ENCODE measurements at places on chromosomes 4 and X.

DNA sequence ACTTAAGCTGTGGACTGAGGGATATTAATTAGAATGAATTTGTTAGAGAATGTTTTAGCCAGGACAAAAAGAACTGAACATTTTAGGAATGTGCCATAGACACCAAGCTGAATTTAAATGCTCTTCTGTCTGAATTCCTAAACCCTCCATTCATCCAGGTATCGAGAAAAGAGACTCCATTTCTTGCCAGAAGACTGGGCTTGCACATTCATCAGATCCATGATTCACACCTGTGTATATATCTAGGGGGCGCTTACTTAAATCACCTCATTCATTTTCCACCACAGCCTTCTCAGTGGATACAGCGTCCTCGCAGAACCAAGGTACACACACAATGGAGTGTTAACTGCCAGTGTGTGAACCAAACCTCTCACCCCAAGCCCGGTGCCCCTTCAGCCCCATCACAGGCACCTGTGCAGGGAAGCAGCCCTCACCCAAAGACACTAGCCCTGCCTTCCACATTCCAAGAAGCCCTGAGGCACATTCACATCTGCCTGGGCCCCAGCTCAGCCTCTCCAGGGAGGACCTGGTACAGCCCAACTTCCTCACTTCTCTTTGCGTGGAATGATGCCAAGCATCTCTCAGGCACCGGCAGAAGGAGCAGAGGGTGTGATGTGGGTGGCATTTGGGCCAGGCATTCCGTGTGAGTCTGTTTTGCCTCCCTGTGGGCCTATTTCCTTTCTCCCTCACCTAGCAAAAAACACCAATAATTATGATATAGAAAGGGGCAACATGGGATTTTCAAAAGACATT, 35.6 kb upstream of the C1QTNF7 start:
- DNase-seq = no peak

DNA sequence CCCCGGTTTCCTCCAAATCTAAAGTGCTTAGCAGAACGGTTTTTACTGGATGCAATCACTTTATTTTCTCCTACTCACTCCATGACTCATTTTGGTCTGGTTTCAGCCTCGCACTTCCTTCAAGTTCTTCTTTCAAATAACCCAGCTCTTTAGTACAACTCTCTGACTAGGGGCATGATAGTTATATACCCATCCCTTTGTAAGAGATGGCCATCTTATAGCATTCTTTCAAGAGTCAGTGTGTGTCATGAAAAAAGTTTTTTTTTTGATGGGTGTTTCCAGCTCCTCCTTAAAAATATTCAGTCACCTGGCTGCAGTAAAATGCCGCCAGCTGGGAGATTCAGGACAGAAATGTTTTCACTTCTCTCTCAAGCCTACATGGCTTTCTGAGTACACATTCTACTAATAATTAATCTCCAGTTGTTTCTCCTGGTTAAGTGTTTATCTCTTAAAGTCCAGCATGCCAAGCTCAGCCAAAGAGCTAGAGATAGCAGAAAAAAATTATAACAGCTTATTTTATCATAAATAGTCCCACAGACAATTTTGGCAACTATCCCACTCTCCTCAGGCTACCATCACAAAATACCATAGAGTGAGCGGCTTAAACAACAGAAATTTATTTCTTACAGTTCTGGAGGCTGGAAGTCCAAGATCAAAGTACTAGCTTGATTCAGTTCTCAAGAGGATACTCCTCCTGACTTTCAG, 139.3 kb downstream of the GASK1B start:
- DNase-seq = peak; percentile 18

- DNase-seq = no peak
Measured at GRCh38 chrX:150504397-150505182, 63.8 kb upstream of the MTM1 start.

GRCh38 chrX:50942471-50942870, 31.9 kb downstream of the BMP15 start:
- DNase-seq = no peak

DNA sequence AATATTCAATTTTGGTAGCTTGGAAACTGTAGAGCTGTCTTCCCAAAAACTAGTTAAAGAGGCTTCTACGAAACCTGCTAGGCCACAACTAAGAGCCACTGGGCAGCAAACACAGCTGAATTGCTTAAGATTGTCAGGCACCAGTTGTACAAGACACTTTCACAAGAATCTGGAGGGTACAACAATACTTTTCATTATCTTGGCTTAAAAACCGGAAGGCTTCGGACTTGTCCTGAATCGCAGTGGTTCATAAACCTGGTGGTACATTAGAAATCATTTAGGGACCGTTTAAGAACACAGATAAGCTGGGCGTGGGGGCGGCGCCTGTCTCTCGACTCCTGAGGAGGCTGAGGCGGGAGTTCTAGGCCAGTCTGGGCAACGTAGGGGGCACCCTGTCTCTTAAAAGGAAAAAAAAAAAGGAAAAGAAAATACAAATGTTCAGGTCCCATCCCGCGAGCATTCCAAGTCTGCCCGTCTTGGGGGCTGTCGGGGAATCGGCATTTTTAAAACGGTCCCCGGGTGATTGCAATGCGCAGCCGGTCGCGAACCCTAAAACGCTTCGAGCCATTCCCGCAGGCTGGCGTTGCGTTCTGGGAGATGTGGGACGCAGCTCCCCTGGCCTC, 763 bp downstream of the PYURF start:
- peak; percentile 65 for DNase-seq

GRCh38 chrX:140701480-140701879, 8.1 kb upstream of the LINC00632 start:
- DNase-seq = peak; percentile 17

DNA sequence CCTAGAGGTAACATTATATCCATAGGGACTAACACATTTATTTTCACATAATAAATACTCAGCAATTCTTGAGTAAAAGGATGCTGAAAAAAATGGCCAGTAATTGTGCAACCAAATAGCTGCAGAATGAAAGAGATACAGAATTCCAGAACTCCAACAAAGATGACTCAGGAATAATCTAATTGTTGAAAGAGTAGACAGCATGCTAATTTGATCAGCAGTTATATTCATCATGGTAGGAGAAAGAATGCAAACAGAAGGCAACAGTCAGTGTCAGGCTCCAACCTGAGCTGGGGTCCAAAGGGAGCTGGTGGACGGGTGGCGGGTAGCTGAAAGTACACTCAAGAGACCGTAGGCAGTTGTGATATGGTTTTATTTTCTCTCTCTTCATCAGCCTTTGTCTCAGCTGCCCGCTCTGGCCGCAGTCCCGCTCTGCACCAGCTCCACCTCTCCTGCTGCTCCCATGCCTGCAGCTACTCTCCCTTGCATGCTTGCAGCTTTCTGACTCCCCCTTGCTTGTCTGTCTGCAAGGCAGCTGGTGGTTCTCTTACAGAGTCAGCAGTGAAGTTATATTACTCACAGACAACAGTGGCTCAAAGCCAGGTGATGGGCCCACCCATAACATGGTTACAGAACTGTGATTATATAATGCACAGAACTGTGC, 1150.1 kb downstream of the STIM2 start:
- no peak for DNase-seq

GRCh38 chr4:123255971-123256370, 140.6 kb upstream of the SPRY1 start:
- no peak for DNase-seq

- DNase-seq = no peak
Measured at GRCh38 chr4:68288393-68288740, 42.9 kb upstream of the TMPRSS11B start.

GRCh38 chrX:100798484-100799214, 21.5 kb upstream of the CSTF2 start:
- no peak for DNase-seq

DNA sequence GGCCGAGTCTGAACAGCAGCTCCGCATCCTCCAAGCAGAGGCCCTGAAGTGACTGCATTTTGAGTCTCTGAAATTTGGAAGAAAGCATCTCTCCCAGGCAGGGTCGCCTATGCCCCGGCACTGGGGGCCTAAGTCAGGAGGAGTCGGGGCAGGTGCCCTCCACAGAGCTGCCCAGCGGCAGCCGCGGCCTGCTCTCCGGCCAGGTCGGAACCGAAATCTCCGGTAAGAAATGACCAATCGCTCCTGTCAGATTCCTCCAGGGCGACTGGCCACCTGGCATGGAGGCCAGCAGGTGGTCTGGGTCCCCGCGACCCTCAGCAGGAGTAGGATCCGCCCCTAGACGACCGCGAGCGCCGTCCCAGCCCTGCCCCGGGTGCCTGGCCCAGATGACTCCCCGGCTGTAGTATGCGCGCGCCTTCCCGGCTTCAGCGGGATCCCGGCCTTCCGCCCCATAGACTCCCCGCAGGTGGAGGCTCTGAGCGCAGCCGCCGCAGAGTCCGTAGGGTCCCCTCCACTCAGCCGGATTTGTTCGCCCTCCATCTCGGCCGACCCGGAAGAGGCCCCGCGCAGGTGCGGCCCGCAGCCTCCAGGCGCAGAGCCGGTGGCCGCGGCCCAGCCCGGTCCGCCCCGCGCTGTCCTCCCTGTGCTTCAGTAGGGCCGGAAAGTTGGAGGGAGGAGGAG, 1.5 kb downstream of the NKX1-1 start:
- no peak for DNase-seq

DNA sequence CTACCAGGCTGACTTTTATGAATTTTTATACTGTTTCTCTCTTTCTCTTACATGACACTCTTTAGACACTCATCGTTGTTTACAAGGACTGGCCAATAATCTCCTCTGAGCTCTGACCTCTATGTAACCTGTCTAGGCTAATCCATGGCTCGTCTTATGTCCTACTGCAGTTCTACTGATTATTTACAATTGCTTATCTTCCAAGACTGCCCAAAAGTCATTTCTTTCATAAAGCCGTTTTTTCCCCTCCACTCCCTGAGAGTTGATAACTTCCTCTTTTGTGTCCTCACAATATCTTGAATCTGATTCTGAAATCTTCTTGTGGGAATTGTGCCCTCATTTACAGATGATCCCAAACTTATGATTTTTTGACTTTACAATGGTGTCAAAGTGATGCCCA, 18.3 kb upstream of the SNCA start:
- DNase-seq = peak; percentile 16

GRCh38 chr4:141922236-141922635, 285.9 kb downstream of the IL15 start:
- DNase-seq = no peak

DNA sequence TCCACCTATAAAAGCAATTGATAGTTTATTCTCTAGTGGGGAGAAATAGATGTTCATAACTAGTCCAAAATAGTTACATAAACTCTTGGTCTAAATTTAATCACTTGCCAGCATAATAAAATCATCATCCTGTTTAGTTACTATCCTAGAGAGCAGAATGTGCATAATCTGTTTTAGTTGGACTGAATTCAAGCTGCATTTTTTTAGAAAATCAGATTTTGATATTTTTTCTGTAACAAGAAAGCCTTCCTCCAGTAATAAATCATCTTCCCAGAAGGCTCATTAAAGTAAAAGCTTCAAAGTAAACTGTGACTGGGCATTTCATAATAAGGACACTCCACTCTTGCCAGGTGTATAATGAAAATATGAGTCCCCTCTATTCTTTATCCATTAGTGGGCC, 453.1 kb downstream of the TRAM1L1 start:
- no peak for DNase-seq

GRCh38 chrX:572538-573124, 58.0 kb upstream of the SHOX start:
- peak; percentile 75 for DNase-seq

GRCh38 chr4:169236078-169236477, 34.7 kb downstream of the SH3RF1 start:
- no peak for DNase-seq

DNA sequence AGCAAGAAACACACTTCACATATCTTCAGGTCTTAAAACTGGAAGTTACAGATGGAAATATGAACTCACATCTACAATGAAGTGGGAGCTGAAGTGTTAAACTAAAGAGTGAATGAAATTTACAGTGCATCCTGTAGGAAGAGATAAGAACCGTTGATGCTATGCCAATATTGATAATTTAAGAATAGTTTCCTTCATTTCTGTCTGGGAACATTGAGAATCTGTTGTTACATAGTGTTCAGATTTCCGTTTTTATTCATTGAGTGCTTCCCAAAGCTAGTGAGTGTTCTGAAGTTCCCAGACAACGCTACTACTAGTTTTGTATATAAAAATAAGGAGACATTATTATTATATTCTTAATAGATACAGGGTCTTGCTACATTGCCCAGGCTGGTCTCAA, 52.3 kb downstream of the UBE2K start:
- DNase-seq = no peak

- DNase-seq = peak; percentile 19
Measured at GRCh38 chr4:54668014-54668611, 10.4 kb downstream of the KIT start.

DNA sequence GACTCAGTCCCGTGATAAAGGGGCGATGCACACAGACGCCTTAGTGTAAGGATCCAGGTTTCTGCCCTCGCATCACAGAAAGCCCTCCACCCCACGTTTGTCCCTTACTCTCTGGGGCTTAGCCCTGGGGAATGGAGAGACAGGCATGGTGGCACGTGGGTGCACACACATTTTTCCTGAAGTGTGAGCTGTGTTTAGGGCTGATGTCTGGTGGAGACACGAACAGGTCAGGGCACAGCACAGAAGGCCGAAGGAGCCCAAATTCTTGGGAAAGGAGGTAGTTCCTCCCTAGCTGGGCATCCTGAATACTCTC, 84.3 kb upstream of the DHRSX start:
- no peak for DNase-seq

DNA sequence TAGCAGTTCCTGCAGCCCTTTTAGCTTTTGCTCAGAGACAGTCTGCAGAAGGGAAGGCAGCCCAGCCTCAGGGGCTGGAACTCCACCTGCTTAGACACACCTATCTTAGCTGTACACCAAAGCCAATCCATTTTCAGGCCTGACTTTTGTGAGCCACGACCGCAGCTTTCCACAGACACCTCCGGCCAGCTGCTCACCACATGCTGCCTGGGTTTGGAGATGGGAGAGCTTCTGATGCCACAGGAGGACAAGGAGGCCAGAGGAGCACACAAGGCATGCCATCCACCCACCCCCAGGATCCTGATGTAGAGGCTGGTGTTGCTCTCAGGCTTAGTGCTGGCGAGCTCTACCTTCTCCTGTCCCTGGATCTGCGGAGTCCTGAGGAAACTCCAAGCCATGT, 141.8 kb upstream of the NALF2 start:
- no peak for DNase-seq

DNA sequence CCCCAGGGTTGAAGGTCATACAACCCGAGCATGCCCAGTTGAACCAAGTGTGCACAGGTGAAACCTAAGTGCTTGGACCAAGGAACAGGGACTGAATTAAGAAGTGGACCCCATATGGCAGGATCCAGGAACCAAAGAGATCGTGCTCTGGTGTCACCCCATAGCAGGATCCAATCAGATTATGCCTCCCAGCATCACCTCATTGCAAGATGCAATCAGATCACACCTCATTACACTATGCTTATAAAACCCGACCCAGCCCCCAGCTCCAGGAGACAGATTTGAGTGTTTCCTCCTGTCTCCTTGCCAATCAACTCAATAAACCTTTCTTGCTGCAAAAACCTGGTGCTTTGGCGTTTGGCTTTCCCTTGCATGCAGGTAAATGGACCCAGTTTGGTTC, 37.6 kb downstream of the EFHC2 start:
- DNase-seq = no peak

DNA sequence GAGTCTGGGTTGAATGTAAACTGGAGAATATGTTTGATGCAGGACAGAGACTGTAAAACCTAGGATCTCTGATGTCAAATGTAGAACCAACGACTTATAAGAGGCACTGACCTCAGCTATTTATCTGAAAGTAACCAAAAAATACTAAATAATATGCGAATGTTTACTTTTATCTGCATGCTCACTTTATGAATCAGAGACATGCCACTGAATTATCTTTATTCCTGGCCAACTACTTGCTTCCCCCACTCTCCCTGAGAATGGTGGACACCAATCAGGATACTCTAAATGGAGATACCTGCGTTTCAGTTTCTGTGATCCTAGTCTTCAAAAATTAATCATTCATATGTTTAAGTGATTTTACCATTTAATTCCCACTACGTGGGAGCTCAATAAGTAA, 1038.4 kb upstream of the PABPC4L start:
- DNase-seq = no peak

Measured in KBM-7 (cell line).